ENCODE measurements at places on chromosomes 3 and 15.

DNA sequence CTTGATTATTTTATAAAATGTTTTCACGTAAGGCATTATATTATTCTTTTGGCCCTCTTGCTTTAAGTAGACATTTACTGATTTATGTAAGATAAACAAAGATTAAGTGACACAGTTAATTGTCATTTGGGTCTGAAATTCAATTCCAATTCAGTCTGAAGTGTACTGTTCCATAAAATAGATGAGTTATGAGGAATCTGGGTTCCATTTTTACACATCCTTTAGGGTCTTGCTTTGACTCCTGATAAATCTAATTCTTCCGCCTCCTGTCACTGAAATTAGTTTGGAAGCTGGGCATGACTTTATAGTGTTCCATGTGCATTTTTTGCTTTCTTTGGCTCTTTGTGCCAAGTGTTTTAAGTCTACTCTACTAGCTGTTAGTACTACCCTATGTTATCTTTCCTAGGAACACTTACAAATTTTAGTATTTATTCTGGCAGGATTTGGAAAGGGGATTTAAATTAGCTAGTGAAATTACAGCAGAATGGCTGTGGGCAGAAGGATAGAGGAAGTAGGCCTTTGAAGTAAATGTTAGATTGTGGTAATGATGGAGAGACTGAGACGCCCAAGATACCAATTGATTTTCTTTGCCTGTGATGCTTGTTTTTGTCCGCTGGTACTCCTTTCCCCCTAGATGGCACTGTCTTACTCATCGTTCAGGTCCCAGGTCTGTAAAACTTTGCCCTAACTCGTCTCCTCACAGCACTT lies 14.3 kb downstream of the ARL8B start:
- no peaks in the 10 kb centered on the region for H3K27me3 ChIP-seq
- no peaks in the 10 kb centered on the region for H3K36me3 ChIP-seq
- H3K27ac ChIP-seq: no peak overlapping the region
- peaks cover 77% of the 10 kb centered on the region for H3K4me1 ChIP-seq
- no peak overlapping the region for H3K4me3 ChIP-seq
- DNase-seq: no peak

GRCh38 chr3:166456286-166456685 lies 619.1 kb upstream of the BCHE start:
- no peak for DNase-seq
- no peaks in the 10 kb centered on the region for H3K27me3 ChIP-seq

DNA sequence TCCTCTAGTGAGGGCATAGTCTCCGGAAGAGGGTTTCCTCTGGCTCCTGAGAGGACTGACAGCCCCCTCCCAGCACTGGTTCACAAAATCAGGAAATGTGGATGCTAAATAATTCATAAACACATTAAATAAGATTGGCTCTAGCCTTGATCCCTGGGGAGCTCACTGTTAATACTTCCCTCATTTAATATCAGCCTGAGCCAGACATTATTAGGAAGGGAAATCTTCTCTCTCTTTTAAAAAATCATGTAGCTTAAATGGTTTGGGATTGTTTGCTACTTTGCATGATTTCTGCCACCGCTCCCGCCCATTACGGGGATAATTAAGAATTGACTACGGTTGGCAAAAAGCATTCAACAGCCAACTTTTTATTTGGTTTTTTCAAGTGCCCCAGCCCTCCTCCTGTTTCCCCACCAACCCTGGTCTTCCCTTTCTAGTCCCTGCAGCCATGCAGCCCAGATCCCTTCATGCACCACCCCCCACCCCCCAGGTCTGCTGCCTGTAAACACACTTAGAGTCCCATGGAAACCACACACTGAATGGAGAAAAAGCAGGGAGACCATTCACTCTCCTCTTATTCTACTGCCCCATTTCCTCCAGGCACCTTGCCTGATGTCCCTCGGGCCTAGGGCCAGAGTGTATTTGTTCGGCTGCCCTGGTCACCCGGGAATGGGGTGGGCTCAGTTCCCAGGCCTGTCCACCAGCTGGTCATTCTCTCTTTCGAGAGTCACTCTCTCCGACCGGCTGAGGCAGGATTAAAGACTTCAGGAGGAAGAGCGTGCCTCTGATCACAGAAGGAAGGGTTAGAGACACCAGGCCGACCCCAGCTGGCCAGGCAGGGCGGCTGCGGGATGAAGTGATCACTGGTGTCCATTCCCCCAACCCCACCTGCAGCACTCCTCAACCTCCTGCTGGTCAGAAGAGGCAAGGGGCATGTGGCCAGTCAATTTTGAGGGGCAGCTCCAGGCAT lies 45.1 kb downstream of the SEMA5B start:
- H3K4me3 ChIP-seq: no peak overlapping the region
- no peaks in the 10 kb centered on the region for H3K36me3 ChIP-seq
- DNase-seq: peak; percentile 51
- no peaks in the 10 kb centered on the region for H3K4me1 ChIP-seq
- no peak overlapping the region for H3K27ac ChIP-seq

- peaks cover 15% of the 10 kb centered on the region for H3K4me1 ChIP-seq
- peak overlapping the region; percentile 88 for H3K27ac ChIP-seq
- H3K27me3 ChIP-seq: no peaks in the 10 kb centered on the region
- no peak for DNase-seq
- H3K36me3 ChIP-seq: peaks cover 2% of the 10 kb centered on the region
Observed at GRCh38 chr3:50612970-50613846, 1.6 kb upstream of the CISH start.

- H3K27me3 ChIP-seq: no peaks in the 10 kb centered on the region
- no peak for DNase-seq
- no peaks in the 10 kb centered on the region for H3K4me1 ChIP-seq
- no peak overlapping the region for H3K4me3 ChIP-seq
Observed at GRCh38 chr3:112407888-112408702, 75.1 kb downstream of the CD200 start.
